ENCODE measurements at places on chromosomes 7 and 10. TPM values are rescaled to one million over a fixed set of nuclear protein-coding genes. Genes with fewer than 3 reads are reported as not detected.

CYP17A1 gene
- total RNA-seq, result not detected

INMT gene
- not detected for total RNA-seq

FAM107B gene
- total RNA-seq, result 156 TPM

TFR2 gene
- total RNA-seq, result 15.0 TPM

ADARB2 gene
- total RNA-seq, result 0.05 TPM

CALHM3 gene
- total RNA-seq, result not detected

LBX1 gene
- total RNA-seq, result not detected

GPC2 gene
- 3.9 TPM for total RNA-seq

PTPRZ1 gene
- total RNA-seq, result not detected

AP4M1 gene
- 12.3 TPM for total RNA-seq

LIPN gene
- not detected for total RNA-seq

DNA sequence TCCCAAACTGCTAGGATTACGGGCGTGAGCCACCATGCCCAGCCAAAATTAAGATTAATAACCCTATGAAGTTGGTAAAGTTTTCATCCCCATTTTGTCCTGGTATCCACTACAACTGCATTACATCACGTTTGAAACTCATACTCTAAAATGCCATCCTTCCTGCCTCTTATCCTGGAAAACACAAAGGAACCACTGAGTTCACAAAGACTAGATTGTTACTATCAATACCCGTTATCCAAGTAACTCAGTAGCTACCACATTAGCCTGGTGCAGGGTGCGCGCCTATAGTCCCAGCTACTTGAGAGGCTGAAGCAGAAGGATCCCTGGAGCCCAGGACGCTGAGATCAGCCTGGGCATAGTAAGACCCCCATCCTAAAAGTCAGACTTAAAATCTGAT lies 63.5 kb upstream of the ANAPC16 start:
- no peak for DNase-seq

- no peak for DNase-seq
Measured at GRCh38 chr7:85840554-85840953, 653.7 kb upstream of the SEMA3D start.

GRCh38 chr7:636396-636795 lies 90.1 kb upstream of the DNAAF5 start:
- peak; percentile 29 for DNase-seq

DNA sequence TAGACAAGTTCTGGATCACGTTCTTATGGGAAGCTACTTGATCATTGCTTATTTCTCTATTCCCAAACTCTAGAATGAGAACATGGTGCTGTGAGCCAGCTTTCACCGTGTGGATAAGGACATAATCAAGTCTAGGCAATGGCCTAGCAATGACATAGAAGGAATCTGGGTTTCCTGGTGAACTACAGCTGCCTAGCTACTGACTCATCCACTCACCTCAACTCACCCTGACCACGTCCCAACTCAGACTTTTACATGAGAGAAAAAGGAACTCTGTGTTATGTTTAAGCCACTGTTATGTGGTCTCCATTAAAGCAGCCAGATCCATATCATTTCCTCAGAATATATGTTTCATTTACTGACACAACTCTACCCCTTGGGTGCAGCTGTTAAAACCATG lies 18.8 kb upstream of the MET start:
- DNase-seq, result no peak

GRCh38 chr7:107228291-107228690 lies 59.5 kb downstream of the HBP1 start:
- DNase-seq, result no peak

- DNase-seq, result no peak
Measured at GRCh38 chr10:54904833-54905232, 103.8 kb upstream of the PCDH15 start.

DNA sequence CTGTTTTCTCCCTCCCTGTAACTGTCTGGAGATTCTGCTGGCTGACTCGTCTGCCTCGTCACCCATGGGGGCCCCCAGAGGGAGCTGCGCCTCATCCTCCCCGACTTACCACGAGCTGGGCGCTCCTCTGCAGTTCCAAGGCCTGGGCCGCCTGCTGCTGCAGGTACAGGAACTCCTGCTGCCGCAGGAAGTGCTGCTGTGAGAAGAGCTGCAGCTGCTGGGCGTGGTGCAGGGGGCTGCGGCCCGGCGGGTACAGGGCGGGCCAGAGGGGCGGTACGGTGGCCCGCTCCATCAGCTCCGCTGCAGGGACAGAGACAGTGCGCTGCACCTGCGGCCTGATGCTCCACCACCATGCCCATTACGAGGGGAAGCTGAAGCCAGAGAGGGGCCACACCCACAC lies 47.7 kb downstream of the TNRC18 start:
- no peak for DNase-seq

GRCh38 chr7:39623732-39624441 lies 515 bp downstream of the RALA start:
- no peak for DNase-seq

DNA sequence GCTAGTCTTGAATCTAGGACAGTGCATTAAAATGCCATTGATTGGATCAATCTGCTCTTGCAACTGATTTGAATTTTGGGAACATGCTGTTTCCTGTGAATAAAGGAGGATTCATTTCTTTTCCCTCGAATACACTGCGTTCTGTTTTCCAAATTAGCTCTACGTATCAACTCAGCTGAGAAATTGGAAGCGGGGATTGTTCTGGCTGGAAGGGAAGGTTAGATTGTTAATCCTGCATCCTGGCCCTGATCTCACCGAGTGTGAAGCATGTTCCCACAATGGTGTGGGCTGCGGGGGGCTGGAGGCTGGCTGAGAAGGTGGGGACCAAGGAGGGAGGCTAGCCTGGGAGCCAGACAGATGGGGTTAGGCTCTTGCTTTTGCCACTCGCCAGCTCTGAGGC lies 17.6 kb downstream of the HTRA1 start:
- DNase-seq, result no peak

- no peak for DNase-seq
Measured at GRCh38 chr10:13528875-13529713, at the start of gene BEND7. Gene BEND7, minus strand, starts transcription at chr10:13529014. Its CDS starts 481 bp downstream, at chr10:13528533.

- no peak for DNase-seq
Measured at GRCh38 chr7:132249256-132249971, 326.9 kb downstream of the PLXNA4 start.

DNA sequence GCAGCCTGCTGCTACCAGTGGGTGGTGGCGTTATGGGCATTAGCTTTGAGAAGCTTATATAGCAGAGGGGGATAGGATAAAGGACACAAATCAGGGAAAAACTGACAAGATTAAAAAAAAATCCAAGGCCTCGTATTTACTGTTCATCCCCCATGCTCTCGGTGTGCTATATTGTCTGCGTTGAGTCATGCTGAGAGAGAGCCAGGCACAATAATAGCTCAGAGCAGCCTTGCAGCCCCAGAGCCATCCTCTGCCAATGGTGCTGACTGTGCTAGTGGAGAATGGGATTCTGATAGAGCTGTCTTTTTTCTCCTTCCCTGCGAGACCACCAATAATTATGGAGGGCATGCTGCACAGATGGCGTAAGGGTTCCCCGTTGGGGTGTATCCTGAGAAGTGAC lies 51.7 kb upstream of the FZD1 start:
- DNase-seq, result no peak

DNA sequence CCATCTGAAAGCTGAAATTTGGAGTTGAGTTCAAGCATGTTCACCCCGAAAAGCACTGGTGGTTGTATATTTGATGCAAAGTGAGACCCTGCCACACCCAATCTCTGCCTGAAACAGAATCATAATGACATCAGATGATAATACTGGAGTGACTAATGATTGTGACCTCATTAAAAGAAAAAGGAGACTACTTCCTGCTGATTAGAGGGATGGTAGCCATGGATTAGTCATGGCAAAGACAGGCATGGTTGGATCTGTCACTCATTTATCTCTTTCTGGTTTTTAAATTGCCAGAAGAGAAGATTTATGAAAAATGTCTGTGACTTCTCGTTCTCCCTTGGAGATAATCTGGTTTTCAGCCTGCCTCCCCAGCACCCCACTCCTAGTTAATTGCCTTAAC lies 101.2 kb downstream of the BAMBI start:
- no peak for DNase-seq

GRCh38 chr10:77448226-77448625 lies 189.4 kb downstream of the KCNMA1 start:
- DNase-seq, result no peak

GRCh38 chr10:124864421-124865193 lies 63.0 kb downstream of the ABRAXAS2 start:
- DNase-seq, result no peak

- no peak for DNase-seq
Measured at GRCh38 chr7:100091411-100092181, 2.8 kb downstream of the COPS6 start.

DNA sequence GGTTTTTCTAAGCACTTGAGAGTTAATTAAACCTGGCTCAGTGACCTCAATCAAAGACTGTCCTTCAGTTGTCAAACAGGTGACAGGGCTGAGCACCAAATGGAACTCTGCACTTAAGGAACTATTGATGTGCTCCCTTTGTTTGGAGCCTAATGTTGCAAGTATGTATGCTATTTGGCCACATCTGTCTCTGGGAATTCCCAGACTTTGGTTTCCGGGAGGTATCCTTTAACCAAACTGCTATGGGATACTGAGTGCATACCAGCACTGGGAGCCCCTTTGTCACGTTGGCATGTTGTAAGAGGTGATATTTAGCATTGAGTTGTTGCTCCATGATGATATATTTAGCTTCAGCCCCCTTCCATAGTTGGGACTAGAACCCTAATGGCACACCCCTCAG lies 25.2 kb downstream of the ASZ1 start:
- DNase-seq, result no peak

GRCh38 chr10:35908451-35908850 lies 266.4 kb upstream of the FZD8 start:
- DNase-seq, result no peak

GRCh38 chr7:100153708-100154535 lies 4.6 kb downstream of the TRAPPC14 start:
- DNase-seq, result no peak

- DNase-seq, result no peak
Measured at GRCh38 chr10:130062976-130063375, 47.7 kb downstream of the C10orf143 start.

DNA sequence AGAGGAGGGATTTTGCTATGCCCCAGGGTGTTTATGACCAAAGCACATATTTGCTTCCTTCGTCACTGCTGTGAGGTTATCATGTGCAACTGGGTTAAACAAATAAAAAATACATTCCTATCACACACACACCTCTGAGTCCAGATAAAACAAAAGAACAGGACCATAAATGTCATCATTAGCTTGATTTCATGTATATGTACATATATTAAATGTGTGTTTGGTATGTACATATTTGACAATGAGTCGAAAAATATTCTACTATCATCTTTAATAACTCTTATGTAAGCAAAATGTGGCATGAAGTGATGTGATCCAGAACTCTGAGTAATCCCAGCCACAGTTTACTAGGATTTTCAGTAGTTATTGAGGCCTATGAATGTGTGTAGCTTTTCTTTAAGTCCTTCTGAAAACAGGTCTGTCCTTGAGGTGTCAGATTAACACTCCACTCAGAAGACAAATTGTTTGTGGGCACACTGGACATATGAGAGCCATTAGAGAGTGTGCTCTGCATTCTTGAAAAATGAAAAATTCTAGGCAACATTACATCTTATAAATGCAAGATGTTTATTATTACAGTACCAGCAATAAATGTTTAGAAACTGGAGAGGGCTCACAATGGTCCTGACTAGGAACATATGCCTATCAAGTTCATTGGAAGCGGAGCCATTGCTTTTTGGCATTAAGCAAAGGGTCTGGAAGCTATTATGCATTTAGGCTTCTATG lies 335.1 kb upstream of the SEMA3A start:
- no peak for DNase-seq

DNA sequence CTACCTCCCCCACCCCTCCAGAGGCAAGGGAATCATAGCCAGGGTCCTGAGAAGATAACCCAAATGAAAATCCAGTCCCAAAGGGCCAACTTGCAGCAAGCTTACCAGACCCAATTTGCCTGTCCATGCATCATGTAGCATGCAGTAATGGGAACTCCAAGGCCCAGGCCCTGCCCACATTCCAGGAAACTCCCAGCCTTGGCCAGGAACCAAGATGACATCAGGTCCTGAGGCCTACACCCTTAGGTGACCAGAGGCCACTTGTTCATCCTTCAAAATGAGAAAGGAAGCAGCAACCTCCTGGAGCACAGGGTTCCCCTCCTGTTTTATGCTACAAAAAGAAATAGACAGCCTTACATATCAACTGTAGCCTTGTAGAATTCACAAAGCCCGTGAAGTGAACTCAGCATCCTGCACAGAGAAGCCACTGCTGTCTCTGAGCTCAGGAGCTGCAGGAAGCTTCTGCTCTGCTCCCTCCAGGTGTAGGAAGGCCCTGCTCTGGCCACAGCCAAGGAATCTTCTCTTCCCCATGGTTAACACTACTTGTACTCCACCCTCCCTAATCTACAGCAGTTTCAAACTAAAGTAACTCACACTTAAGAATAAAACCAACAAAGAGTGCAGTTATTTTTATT lies 30.3 kb upstream of the GRB10 start:
- no peak for DNase-seq

GRCh38 chr10:31319602-31320549 lies 860 bp downstream of the ZEB1 start:
- peak; percentile 56 for DNase-seq

GRCh38 chr7:44767134-44767911 lies 18.7 kb downstream of the ZMIZ2 start:
- no peak for DNase-seq

GRCh38 chr10:52229291-52229931 lies 84.7 kb upstream of the DKK1 start:
- no peak for DNase-seq

DNA sequence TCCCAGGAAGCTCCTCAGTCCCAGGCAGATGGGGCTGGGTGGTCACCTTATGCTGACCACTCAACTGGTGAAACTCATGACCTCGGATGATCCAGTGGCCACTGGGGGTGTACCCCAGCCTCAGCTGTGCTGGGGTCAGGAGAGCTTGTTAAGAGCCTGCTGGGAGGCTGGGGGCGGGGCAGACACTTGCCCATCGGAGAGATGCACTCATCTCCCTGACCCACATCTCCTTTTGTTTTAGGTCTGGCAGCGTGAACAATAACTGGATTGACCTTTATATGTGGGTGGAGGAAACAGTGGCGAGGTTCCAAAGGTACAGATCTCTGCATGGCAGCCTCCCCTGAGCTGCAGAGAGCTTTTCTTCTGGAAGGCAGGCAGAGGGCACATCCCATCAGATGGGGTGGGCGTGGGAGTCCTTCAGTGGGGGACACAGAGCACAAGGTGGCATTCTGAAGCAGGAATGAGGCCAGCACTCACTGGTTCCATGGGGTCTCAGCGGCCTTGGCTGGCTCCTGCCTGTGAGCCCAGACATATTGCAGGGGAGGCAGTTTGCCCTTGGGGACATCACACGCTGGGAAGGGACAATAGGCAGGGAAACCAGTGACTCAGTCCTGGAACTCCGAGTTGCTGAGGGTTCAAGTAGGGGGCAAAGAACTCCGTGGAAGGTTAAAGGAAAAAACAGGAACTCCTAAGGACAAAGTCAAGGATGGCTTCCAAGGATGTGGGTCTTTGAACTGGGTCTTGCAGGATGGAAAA lies 5.2 kb downstream of the ANTXRL start:
- DNase-seq, result no peak

DNA sequence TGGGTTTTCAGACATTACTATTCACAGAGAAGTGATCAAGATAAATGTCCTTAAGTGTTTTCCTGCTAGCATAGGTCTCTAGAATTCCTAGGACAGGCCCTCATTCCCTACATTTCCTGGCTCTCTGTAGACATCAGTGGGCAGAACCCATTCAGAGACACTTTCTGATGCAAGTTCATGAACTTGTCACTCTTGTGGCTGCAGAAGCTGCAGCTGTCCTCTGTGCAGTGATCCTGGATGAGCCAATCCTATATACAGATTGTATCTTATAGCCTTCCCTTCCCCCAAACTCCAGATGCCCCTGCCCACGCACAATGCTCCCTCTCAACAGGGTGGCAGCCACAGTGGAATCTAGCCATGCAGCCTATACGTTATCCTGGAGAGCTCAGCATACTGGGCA lies 12.6 kb upstream of the GRB10 start:
- no peak for DNase-seq
